Lung (tissue), 17 donors: ENCODE measurements at places on chromosomes 11 and 22. TPM values are rescaled to one million over a fixed set of nuclear protein-coding genes. Genes with fewer than 3 reads are reported as not detected.

Gene BTBD18
- not detected for total RNA-seq

Gene OPCML
- total RNA-seq = 0.74 TPM

Gene GPHA2
- total RNA-seq = not detected

Gene RASD2
- total RNA-seq = 1.1 TPM

Gene NLRP6
- 2.1 TPM for total RNA-seq

Gene APOBEC3B
- total RNA-seq = 4.5 TPM

Gene ANKK1
- 1.1 TPM for total RNA-seq

Gene RIMBP3B
- total RNA-seq = 0.09 TPM

Gene NXPE1
- not detected for total RNA-seq

Gene OR9Q2
- not detected for total RNA-seq

Gene GTSE1
- total RNA-seq = 1.0 TPM

Gene CDCA5
- 2.7 TPM for total RNA-seq

Gene POLR2L
- total RNA-seq = 144 TPM
